ENCODE measurements at places on chromosomes 6 and 20.

DNA sequence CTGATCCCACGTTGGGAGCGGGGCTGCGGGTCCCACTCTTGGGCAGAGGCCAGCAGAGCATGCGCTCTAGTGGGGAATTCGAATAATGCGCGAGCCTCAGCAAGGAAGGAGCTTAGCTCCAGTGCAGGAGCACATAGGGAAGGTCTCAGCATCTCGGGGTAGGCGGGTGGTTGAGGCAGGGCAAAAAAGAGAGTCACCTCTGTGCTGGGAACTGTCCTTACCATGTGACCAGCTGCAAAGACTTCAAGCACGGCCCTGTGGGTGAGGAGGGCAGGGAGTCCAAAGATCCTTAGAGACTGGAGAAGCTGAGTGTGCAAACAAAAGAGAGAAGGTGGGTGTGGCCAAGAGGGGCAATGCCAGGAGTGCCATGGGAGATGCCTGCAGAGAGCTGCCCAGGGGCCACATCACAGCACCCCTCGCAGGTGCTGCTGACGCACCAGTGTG lies 79.2 kb upstream of the CD93 start:
- no peak for DNase-seq

DNA sequence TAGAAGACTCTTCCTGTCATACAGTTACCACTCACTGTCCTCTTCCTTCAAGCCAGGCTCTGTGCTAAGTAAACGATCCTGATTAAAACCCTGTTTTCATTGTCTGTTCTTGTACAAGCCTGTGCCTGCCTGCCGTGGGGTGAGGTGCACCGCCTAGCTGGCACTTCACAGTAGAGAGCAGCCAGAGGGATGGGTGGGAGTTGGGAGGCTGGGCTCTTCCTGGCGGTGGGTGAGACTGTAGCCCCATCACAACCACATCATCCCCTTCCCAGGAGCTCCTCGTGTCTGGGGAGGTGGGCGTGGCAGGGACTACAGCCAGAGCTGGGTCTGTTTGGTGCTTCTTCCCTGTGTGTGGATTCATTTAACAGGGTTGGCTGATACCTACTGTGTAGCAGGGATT lies 382.0 kb downstream of the TAF4 start:
- DNase-seq, result no peak

GRCh38 chr20:46237227-46237626 lies 71.1 kb downstream of the CDH22 start:
- DNase-seq, result no peak

- DNase-seq, result no peak
Measured at GRCh38 chr20:12893653-12894052, 115.1 kb upstream of the SPTLC3 start.

- DNase-seq, result no peak
Measured at GRCh38 chr6:27507041-27507956, 34.4 kb upstream of the ZNF184 start.

- no peak for DNase-seq
Measured at GRCh38 chr6:2911171-2911570, 8.1 kb upstream of the SERPINB9 start.
